ENCODE measurements at places on chromosomes 3 and 15. TPM values are rescaled to one million over a fixed set of nuclear protein-coding genes. Genes with fewer than 3 reads are reported as not detected.

CEP70 gene
- 32.3 TPM for total RNA-seq

SLC15A2 gene
- total RNA-seq, result 15.2 TPM

CFAP100 gene
- not detected for total RNA-seq

TTLL13 gene
- total RNA-seq, result 0.77 TPM

ADCY5 gene
- 0.63 TPM for total RNA-seq

SAMD7 gene
- total RNA-seq, result 0.96 TPM

SNX33 gene
- 0.38 TPM for total RNA-seq

SLC38A3 gene
- not detected for total RNA-seq

ITPKA gene
- not detected for total RNA-seq

HIGD2B gene
- total RNA-seq, result 0.33 TPM

CNBP gene
- 324 TPM for total RNA-seq

CCRL2 gene
- 2.2 TPM for total RNA-seq

GALNT15 gene
- not detected for total RNA-seq
